Activated CD8-positive, alpha-beta memory T cell treated with anti-CD3 and anti-CD28 coated beads for 1 hour (primary cell): ENCODE measurements at places on chromosomes 11 and 22.

GRCh38 chr22:44407171-44407986 lies 90.7 kb downstream of the RTL6 start:
- no peak for DNase-seq

GRCh38 chr11:1619449-1619848 lies 2.5 kb downstream of the KRTAP5-4 start:
- DNase-seq: no peak

DNA sequence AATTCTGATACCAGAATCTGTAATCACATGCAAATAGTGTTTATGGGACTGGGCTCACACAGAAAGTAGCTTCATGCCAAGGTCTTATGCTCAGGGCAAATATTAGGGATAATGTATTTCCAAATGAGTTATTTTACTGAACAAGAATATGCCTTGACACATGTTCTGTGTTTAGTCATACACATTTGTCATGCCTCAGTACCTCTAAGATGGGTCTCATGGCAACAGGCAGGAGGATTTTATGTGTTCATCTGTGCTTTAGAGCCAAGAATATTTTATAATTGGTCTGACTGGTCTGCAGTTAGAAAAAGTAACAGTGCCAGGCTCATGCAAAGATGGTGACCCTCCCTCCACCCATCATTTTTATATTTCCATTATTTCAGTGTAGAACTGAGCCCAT lies 49.1 kb downstream of the JAM3 start:
- DNase-seq: no peak

GRCh38 chr11:120102050-120102863 lies 35.7 kb downstream of the TRIM29 start:
- no peak for DNase-seq

DNA sequence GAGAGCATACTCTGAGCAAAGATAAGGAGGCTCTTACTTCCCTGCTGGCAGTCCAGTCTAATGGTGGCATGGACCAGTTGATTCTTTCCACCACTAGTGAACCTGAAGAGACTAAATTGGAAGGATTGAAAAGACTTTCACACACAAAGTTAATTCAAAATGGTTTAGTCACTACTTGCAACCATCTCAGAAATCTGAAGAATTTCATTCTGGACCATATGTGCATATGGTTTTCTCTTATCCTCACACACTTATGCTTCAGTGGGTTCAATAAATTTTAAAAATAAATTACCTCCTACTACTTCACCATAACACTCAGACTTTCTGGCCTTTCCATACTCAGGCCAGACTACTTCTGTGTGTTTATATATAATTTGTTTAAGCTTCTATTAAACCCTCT lies 44.7 kb downstream of the CADM1 start:
- no peak for DNase-seq

- DNase-seq: no peak
Observed at GRCh38 chr11:71434576-71435130, 13.5 kb downstream of the DHCR7 start.
